Skin of body (tissue), 3 donors: ENCODE measurements at places on chromosomes 4 and X. TPM values are rescaled to one million over a fixed set of nuclear protein-coding genes. Genes with fewer than 3 reads are reported as not detected.
A peak's percentile ranks its signal among the peaks of the same experiment; 100 is the strongest.

The ASMT gene
- 0.20 TPM for total RNA-seq

The BTK gene
- 8.2 TPM for total RNA-seq

The MAGEB2 gene
- not detected for total RNA-seq

DNA sequence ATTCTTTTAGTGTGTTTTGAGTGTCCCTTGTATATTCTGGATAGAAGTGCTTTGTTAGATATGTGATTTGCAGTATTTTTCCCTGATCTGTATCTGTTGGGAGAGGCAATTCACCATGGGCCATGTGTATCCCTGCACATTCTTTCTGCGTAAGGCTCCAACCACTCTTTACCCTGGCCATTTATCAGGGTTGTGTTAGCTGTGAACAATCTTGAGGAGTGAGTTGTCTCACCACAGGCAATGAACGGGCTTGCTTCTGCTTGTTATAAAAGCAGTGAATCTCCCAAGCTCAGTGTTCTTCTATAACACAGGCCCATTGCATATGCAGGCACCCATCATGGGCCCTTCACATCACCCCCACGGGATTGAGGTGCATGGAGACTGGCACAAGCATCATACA lies 18.9 kb upstream of the SMIM10 start:
- no peak for DNase-seq

DNA sequence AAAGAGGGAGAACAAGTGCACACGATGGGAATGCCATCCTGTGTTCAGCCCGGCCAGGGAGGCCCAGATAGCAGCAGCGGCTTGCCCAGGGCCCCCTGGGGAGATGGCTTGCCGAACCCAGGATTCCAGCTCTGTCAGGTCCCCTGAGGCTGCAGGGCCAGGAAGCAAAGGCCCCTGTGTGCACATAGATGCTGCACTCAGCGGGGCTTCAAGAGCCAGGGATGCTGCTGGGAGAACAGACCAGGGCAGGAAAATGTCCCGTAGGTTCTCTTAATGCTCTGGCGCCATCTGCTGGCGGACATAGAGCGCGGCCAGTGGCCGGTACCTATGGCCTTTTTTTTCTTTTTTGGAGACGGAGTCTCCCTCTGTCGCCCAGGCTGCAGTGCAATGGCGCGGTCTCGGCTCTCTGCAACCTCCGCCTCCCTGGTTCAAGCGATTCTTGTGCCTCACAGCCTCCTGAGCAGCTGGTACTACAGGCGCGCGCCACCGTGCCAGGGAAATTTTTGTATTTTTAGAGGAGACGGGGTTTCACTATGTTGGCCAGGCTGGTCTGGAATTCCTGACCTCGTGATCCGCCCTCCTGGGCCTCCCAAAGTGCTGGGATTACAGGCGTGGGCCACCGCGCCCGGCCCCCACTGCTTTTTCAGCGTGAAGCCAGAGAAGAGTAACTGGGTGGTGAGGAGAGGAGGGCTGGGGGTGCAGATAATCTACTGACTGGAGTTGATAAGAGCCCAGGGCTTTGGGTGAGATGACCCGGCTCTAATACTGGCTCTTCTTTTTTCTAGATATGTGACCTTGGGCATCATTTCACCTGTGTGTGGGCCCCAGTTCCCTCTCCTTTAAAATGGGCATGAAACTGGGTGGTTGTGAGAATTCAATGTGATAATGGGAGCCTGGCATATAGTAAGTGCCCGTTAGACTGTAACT lies 22.5 kb downstream of the MED28 start:
- DNase-seq, result peak; percentile 3

DNA sequence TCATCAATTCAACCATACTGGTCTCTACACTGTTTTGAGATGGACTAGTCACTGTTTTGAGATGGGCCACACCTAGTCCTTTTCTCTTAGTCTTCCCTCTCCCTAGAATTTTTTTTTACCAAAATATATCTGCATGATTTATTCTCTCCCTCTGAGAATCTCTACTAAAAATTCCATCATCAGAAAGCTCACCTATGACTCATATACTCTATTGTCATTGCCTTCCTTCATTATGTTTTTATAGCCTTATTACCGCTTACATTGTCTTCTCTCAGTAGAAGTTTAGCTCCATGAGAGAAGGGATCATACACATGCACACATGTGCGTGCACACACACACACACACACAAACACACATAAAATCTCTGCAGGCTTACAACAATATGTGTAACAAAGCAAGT lies 303.6 kb downstream of the PCDH10 start:
- DNase-seq, result no peak

GRCh38 chrX:53071604-53072417 lies 10.4 kb upstream of the TSPYL2 start:
- peak; percentile 21 for DNase-seq

DNA sequence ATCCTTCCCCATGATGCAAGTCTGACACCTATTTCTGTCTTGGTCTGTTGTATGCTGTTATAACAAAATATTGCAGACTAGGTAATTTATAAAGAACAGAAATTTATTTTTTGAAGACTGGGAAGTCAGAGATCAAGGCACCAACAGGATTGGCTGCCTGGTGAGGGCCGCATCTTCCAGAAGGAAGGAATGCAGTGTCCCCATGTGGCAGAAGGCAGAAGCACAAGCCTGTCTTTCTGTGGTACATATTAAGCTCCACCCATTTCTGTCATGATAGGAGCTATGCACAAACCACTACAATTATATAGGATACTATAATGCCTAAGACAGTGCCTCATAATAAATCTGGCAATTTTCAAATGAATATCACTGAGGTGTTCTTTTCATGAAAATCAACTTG lies 502.3 kb upstream of the DIAPH2 start:
- no peak for DNase-seq

DNA sequence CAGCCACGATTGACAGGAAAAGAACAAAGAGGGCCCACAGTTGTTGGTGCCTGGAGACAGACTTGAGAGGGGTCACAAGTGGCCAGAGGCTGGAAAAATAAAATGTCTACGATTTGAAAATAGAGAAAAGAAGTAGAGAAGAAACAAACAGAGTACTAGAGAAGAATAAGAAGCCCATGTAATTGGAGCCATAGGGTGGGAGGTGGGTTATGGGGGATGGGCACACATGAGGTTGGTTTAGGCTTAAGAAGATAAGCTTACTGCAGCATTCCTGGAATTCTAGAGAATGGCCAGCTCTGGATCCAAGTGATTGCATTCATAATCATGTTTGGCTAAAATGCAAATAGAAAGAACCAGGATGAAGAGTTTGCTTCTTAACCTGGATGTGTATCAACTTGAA lies 210.7 kb downstream of the MAML3 start:
- DNase-seq, result no peak

GRCh38 chr4:147578593-147578992 lies 38.6 kb upstream of the TMEM184C start:
- no peak for DNase-seq

GRCh38 chrX:11575332-11575731 lies 90.4 kb downstream of the ARHGAP6 start:
- no peak for DNase-seq

GRCh38 chr4:38752941-38753806 lies 29.6 kb downstream of the TLR10 start:
- DNase-seq, result peak; percentile 94

DNA sequence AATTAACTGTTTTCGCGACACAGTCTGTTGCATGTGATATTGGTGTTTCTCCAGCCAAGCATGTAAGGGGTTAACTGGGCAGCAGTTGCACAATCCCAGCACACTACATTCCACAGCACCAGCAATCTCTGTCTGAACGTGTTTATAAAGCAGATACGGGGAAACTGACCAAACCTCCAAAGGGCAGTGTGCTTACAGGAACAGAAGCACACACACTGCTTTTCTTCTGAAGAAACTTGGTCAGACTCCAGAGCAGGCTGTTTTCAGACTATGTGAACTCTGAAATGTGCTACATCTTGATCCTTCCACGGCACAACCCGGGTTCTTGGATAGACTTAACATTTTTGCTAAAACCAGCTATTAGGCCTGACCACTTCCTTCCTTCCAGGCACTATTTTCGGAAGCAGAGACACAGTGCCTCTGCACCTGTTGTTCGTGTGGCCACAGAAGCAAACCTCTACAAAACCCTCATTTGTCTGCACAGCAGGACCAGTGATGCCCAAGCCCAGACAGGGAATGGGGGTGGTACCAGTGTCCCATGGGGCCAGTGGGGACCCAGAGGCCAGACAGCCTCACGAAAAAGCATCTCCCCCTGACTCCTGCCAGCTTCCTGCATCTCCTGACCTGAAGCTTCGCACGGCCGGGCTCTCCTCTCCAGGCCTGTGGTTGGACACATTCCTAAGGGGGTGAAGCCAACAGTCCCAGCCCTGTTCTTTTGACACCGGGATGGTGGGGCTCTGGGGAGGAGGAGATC lies 90.1 kb downstream of the IRF2 start:
- peak; percentile 31 for DNase-seq

GRCh38 chrX:45758738-45759397 lies 558.2 kb upstream of the DIPK2B start:
- DNase-seq, result no peak
